Mesothelial cell of epicardium (in vitro differentiated cells): ENCODE measurements at places on chromosomes 16 and 17.

DNA sequence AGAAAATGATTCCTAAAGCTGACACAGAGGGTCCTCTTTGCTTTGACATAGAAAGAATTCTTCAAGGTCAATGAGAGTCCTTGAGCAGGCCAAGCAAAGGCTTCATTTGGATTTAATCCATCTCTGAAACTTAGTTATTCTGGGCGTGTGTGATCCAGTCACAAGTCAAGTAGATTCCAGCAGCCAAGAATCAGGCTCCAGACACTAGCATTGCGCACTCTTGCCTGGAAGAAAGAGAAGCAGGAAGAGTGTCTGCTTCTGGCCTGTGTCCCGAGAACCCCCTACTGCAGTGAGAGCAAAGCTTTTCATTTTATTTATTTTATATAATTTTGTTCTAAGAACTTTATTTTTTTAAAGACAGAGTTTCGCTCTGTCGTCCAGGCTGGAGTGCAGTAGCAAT is 88.2 kb upstream of the CACNG5 start:
- no peak for DNase-seq
- H3K27me3 ChIP-seq, result peaks cover 7% of the 10 kb centered on the region
- H3K4me1 ChIP-seq, result no peaks in the 10 kb centered on the region
- H3K4me3 ChIP-seq, result no peak overlapping the region

- peaks cover 17% of the 10 kb centered on the region for H3K4me1 ChIP-seq
- H3K27me3 ChIP-seq, result peaks cover 85% of the 10 kb centered on the region
- no peak overlapping the region for H3K27ac ChIP-seq
- H3K4me3 ChIP-seq, result no peak overlapping the region
These were observed 3.7 kb downstream of the RHBDL3 start for GRCh38 chr17:32269377-32269776.

DNA sequence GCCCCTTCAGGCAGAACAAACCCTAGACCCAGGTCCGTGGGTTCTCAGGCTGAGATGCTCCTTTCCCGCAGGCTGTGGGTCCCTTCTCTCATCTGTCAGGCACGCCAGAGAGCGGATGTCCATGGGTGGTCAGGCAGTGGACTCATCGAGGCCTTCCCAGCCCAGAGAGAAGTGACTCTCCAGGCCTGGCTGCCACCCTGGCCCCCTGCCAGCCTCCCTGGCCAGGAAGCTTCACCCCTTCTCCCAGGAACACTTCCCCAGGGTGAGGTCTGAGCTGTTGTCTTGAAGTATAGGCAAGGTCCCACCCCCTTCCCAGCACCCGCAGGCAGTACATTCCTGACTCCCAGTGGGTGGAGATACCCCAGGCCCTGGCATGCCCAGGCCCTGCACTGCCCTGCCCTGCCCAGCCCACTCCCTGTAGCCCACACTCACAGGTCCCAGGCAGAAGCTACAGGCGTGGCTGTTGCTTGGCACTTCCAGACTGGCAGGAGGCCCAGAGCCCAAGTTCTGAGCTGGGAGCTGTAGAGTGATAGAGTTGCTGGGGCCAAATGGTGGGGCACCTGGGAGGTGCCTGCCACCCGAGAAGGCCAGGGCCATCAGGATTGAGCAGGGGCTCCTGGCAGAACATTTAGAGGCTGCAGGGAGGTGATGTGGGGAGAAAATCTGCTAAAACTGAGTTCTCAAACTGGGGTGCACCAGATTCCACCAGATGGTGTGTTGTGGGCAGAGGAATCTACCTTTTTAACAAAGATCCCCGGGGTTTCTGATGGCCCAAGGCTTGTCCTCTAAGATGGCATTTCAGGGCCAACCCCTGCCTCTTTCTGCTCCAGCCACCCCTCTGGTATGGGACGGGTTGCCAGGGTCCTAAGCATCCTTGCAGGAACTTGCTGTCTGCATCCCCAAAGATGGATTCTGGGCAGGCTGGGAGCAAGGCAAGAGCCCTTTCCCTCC is 6.7 kb downstream of the ITGA3 start:
- peaks cover 2% of the 10 kb centered on the region for H3K27me3 ChIP-seq
- H3K4me3 ChIP-seq, result no peak overlapping the region
- peak overlapping the region; percentile 83 for H3K27ac ChIP-seq
- H3K4me1 ChIP-seq, result peaks cover 66% of the 10 kb centered on the region

DNA sequence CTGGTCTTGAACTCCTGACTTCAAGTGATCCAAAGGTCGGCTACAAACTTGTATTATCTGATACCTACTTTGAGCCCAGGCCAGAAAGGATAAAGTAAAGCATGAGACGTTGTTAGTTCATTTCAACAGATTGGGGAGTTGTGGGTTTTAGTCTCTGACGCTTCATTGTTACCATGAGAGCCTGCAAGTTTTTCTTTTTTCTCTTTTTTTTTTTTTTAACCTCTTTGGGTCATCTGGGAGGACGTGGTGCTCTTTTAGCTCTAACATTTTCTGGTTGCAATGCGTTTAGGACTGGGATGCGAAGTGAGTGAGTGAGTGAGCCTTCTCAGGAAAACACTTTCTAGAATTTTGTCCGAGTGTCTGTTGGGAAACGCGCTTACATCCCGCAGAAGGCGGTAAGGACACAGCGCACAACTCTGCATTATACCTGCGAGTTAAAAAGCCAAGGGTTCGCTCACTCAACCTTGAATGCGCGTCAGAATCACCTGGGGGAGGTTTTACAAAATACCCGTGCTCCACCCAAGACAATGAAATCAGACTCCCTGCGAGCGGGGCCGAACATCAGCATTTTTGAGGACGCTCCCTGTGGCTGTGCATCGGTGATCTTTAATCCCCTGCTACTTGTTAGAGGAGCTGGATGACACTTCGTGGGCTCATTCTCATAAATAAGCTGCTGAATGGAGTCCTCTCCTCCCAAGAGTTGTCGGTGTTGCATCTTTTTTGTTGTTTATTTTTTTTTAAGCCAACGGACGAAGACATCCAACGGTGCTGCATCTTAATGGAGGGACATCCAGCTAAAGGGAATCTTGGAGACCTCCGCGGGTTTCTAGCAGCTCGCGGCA is 629 bp upstream of the RNF135 start:
- H3K27ac ChIP-seq, result peak overlapping the region; percentile 99
- peaks cover 22% of the 10 kb centered on the region for H3K36me3 ChIP-seq
- no peak for DNase-seq
- H3K27me3 ChIP-seq, result no peaks in the 10 kb centered on the region
- peaks cover 19% of the 10 kb centered on the region for H3K4me1 ChIP-seq

DNA sequence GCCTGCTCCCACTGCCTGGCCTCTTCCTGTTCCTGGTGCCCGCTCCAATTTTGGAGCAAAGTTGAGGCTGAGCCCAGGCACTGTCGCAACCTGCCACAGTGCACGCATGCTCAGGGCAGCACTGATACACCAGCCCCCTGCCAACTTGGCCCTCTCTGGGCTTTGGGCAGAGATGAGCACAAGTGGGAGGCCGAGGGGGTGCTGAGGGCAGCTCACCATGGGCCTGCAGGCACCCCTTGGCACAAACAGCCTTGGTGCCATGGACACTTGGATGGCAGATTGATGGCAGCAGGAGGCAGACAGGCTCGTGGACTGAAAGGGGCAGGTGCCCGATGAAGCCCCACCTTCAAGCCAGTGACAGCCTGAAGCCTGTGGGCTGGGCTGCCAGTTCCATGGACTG is 42.9 kb downstream of the PIGL start:
- H3K27me3 ChIP-seq, result no peaks in the 10 kb centered on the region
- no peaks in the 10 kb centered on the region for H3K36me3 ChIP-seq
- DNase-seq, result no peak
- no peak overlapping the region for H3K4me3 ChIP-seq

- peaks cover 6% of the 10 kb centered on the region for H3K4me1 ChIP-seq
- no peak overlapping the region for H3K4me3 ChIP-seq
- DNase-seq, result no peak
- no peaks in the 10 kb centered on the region for H3K36me3 ChIP-seq
- H3K27ac ChIP-seq, result no peak overlapping the region
- H3K27me3 ChIP-seq, result peaks cover 45% of the 10 kb centered on the region
These were observed 430.5 kb downstream of the RBFOX1 start for GRCh38 chr16:7763111-7763510.

DNA sequence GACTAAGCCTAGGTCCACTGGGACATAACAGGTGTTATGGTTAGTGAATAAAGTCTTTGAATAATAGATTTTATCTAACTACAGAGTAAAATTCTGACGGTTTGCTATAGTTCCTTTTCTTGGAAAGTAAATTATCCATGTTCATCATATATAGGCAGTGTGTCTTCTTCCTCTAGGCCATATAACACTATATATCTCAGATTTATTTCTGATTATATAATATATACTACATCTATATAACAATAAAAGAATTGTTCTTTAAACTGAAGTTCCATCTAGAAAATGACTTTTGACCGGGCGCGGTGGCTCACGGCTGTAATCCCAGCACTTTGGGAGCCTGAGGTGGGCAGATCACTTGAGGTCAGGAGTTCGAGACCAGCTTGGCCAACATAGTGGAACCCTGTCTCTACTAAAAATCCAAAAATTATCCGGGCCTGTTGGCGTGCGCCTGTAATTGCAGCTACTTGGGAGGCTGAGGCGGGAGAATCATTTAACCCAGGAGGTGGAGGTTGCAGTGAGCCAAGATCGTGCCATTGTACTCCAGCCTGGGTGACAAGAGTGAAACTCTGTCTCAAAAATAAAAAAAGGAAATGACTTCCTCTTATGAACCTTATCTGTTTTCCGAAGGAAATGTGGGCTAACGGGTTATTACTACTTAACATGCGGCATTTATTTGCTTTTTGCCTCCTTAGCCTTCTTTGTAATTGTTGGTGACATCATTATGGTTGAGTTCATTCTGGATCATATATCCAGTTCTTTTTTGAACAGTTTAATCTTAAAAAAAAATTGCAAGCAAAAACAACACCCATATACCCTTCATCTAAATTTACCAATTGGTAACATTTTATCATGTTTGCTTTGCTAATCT is 29.2 kb downstream of the NOL11 start:
- DNase-seq, result no peak
- no peaks in the 10 kb centered on the region for H3K4me1 ChIP-seq
- no peak overlapping the region for H3K27ac ChIP-seq
- H3K4me3 ChIP-seq, result no peak overlapping the region
- no peaks in the 10 kb centered on the region for H3K27me3 ChIP-seq

DNA sequence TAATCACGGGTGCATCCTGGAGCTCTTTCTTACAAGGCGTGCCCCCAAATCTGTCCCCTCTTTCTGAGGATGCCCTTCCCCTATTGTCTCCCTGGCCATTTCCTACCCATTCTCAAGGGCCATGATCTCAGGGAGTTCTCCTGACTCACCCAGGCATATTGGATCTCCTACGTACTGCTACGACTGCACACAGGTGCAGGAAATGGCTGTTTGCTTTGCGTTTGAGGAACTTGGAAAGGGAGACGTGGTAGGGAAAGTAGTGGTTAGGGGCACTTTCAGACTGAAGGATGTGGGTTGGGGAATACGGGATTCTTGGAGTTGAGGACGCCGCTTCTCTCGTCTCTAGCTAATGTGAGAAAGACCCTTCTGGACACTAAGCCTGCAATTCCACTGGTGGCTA is 18.7 kb upstream of the MEOX1 start:
- H3K27ac ChIP-seq, result no peak overlapping the region
- H3K4me3 ChIP-seq, result no peak overlapping the region
- H3K36me3 ChIP-seq, result no peaks in the 10 kb centered on the region
- peaks cover 25% of the 10 kb centered on the region for H3K4me1 ChIP-seq
- H3K27me3 ChIP-seq, result no peaks in the 10 kb centered on the region
- DNase-seq, result no peak

- H3K36me3 ChIP-seq, result no peaks in the 10 kb centered on the region
- H3K4me1 ChIP-seq, result peaks cover 13% of the 10 kb centered on the region
- H3K27ac ChIP-seq, result no peak overlapping the region
- peaks cover 48% of the 10 kb centered on the region for H3K27me3 ChIP-seq
- DNase-seq, result no peak
These were observed 30.8 kb upstream of the RPL38 start for GRCh38 chr17:74172700-74173099.

GRCh38 chr17:57604771-57605674 is 140.1 kb downstream of the CCDC182 start:
- H3K4me1 ChIP-seq, result peaks cover 48% of the 10 kb centered on the region
- peak overlapping the region; percentile 77 for H3K27ac ChIP-seq
- peak overlapping the region; percentile 15 for H3K4me3 ChIP-seq
- H3K27me3 ChIP-seq, result no peaks in the 10 kb centered on the region
- DNase-seq, result no peak
- H3K36me3 ChIP-seq, result no peaks in the 10 kb centered on the region

GRCh38 chr16:72751076-72751475 is 296.9 kb downstream of the ZFHX3 start:
- no peaks in the 10 kb centered on the region for H3K27me3 ChIP-seq
- no peak overlapping the region for H3K4me3 ChIP-seq
- H3K4me1 ChIP-seq, result peaks cover 16% of the 10 kb centered on the region
- peaks cover 4% of the 10 kb centered on the region for H3K36me3 ChIP-seq
- H3K27ac ChIP-seq, result peak overlapping the region; percentile 64

DNA sequence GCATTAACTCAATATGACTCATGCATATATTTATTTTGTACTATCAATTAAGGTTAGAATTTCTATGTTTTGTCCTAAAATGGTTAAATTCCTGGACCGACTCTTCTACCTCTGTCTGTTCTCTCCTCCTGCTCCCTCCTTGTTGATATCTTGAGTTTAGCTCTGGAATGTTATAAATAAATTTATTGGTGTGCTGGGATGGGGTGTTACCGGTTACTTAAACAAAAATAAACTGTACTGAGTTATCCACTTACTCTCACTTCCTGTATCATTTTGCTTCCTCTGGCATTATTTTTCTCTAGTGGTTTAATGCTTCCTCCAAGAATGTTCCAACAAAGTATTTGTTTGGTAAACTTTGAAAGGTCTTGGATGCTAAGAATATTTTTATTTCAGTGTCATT is 120.1 kb downstream of the ABCA8 start:
- no peaks in the 10 kb centered on the region for H3K36me3 ChIP-seq
- DNase-seq, result no peak
- H3K4me3 ChIP-seq, result no peak overlapping the region
- H3K27ac ChIP-seq, result no peak overlapping the region

GRCh38 chr16:68283801-68284598 is 19.7 kb downstream of the SLC7A6 start:
- peaks cover 23% of the 10 kb centered on the region for H3K36me3 ChIP-seq
- H3K27ac ChIP-seq, result peak overlapping the region; percentile 48
- peaks cover 2% of the 10 kb centered on the region for H3K4me1 ChIP-seq
- H3K27me3 ChIP-seq, result no peaks in the 10 kb centered on the region

DNA sequence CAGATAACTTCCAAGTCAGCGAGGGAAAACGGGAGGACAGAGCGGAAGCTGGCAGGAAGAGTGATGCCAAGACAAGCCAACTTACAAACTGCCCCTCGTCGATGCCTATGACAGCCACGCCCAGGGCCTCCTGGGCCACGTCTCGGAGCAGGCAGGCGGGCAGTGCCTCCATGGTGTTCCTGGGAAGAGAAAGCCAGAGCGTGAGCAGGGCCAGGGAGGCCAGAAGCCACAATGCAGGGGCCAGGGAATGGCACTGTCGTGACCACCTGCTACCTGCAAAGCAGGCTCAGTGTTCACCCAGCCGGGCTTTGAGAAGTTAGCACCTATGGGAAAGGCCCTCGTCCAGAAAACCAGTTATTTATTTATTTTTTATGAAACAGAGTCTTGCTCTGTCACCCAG is 4.3 kb downstream of the TK1 start:
- H3K27ac ChIP-seq, result no peak overlapping the region
- no peak for DNase-seq
- no peaks in the 10 kb centered on the region for H3K27me3 ChIP-seq
- peaks cover 22% of the 10 kb centered on the region for H3K36me3 ChIP-seq
- no peak overlapping the region for H3K4me3 ChIP-seq
